Ureter (tissue), 1 donor: ENCODE measurements at places on chromosomes 13 and 19. TPM values are rescaled to one million over a fixed set of nuclear protein-coding genes. Genes with fewer than 3 reads are reported as not detected.

C2CD4C gene
- 1.1 TPM for total RNA-seq

ZNF433 gene
- 20.0 TPM for total RNA-seq

SLITRK5 gene
- 0.49 TPM for total RNA-seq

SPACA4 gene
- not detected for total RNA-seq

MCEMP1 gene
- not detected for total RNA-seq

DAPK3 gene
- total RNA-seq: 53.0 TPM

COL5A3 gene
- 12.4 TPM for total RNA-seq

LACC1 gene
- 10.4 TPM for total RNA-seq

PRSS57 gene
- not detected for total RNA-seq

DAND5 gene
- not detected for total RNA-seq
